ENCODE measurements at places on chromosomes 4 and X.

GRCh38 chrX:11739776-11740175 lies 18.3 kb upstream of the MSL3 start:
- DNase-seq, result no peak

DNA sequence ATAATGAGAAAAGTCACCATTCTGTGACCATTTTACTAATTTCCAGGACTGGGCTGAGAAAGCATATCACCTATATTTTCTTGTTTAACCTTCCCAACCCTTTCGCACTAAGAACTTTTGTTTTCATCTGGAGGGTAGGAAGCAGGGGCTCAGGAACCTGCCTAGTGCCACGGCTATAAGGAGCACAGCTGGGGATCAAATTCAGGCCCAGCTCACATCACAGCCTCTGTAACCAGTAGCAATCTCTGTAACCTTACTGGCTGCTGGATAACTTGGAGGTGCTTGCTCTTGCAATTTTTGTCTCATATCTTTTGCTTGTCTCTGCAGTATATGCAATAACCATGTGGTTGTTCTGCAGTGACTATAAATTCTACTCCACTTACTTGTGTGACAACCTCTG lies 76.7 kb upstream of the PLAC1 start:
- DNase-seq, result no peak

GRCh38 chrX:112889400-112889799 lies 48.8 kb upstream of the AMOT start:
- no peak for DNase-seq

- no peak for DNase-seq
These were observed 115.6 kb upstream of the SCML1 start for GRCh38 chrX:17621566-17622270.

- no peak for DNase-seq
These were observed 11.8 kb upstream of the ELF2 start for GRCh38 chr4:139188648-139189416.
